ENCODE measurements at places on chromosomes 4 and X.

DNA sequence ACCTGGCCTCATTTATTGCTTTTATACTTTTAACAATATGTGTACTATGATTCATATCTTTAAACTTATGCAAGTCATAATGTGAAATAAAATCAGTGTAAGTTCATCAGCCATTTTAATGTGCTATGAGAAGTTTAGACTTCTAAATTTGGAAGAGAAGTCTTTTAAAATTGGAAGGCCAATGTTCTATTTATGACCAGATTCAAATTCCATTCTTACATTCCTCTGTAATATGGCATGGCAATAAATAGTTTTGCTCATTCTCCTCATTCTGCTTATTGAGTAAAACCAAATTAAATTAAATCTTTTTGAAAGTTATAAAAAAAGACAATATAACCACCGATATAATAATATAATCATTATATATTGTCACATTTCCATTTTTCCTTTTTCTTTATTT lies 126.2 kb downstream of the SORBS2 start:
- DNase-seq: no peak

DNA sequence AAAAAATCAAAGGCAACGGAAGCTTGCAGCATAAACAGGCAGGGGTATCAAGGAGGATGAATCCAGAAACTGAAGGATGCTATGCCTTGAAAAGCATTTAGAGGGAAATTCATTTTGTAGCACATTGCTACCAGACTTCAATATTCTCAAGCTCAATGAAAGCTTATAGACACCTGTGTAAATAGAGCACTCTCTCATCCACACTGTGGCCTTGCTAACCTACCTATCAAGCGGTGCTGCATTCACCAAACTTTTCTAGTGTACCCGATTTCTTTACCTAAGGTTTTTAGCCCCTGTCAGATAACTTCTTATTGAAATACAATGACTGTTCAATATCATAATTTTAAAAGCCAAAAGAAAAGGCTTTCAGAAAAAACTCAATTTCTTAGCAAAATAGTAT lies 20.2 kb upstream of the HSD17B13 start:
- no peak for DNase-seq

DNA sequence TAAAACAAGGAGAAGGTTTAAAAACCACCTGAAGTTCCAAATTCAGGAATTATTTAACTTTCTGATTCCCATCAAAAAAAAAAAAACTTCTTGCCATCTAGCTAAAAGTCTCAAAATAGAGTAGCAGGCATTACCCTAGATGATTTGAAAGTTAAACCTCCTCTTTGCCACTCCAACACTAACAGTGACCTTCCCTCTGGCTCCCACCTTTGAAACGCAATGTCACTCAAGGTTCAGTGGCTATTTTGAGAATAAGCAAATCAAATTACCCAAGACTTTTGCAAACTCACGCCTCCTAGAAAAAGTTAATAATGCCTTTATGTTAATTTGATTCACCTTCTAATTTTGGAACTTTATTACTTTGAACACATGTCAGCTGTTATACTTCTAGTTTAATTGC lies 103.2 kb downstream of the ARHGAP6 start:
- no peak for DNase-seq

- no peak for DNase-seq
These were observed 17.2 kb downstream of the GLUD2 start for GRCh38 chrX:121064579-121064978.

DNA sequence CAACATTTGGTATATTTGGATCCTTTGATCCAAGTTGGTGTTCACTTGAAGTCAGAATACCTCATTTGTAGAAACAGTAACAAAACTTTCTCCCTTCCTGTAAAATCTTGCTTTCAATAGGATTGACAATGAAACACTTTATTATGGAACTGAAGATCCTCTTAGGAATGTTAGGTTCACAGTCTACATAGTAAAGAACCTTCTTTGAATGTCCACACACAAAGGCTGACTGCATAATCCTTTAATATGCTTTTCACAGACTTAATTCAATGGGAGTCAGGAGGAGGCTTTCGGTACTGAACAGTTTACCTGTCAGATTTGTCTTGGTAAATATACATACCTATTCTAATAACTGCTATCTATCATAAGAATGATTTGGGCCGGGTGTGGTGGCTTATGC lies 188.5 kb downstream of the SPRY1 start:
- no peak for DNase-seq

- no peak for DNase-seq
These were observed 6.3 kb upstream of the ZNF827 start for GRCh38 chr4:145944886-145945285.

GRCh38 chr4:80097400-80098177 lies 24.6 kb upstream of the ANTXR2 start:
- no peak for DNase-seq

DNA sequence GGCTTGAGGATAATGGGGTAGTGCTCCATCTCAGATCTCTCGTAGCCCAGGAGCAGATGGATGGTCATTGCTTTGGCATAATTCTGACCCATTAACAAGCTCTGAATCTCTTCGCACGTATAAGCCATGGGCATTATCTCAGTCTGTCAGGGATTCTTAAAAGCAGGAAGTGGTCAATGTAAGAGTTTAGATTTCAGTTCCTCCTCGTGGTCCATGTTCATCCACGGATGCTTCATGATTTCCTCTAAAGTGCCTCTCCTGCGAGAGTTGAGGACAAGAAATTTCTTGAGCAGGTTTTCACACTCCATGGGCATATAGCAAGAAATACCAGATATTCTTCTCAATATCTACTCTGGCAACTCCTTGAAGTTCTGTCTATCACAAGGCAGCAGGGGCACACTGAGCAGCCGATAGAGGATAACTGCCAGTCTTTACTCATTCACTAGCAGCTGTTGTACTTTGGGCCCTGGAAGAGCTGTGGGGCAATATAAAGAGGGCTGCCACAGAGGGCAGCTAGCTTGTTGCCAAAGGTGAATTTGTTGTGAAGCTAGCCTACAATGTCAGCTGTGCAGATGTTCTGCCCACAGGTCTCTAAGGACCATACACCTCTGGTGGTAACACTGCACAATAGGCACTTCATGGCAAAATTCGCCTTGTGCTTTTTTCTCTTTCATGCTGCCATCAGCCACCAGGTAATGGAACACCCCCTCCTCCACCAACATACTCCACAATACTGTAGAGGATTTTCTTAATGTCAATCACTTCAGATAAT lies 52.0 kb upstream of the WDR17 start:
- DNase-seq: no peak
